ENCODE measurements at places on chromosomes 6 and 20.

DNA sequence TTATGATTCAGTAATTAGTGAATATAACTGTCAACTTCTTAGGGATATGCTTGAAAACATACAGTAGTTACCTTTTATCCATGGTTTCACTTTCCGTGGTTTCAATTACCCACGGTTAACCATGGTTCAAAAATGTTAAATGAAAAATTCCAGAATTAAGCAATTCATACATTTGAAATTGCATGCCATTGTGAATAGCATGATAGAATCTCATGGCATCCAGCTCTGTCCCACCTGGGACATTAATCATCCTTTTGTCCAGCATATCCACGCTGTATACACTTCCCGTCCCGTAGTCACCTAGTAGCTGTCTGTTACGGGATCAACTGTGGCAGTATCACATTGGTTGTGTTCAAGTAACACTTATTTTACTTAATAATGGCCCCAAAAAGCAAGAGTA is 781.7 kb upstream of the CITED2 start:
- DNase-seq: no peak

- DNase-seq: no peak
Observed at GRCh38 chr6:44162876-44163625, 4.4 kb downstream of the CAPN11 start.

DNA sequence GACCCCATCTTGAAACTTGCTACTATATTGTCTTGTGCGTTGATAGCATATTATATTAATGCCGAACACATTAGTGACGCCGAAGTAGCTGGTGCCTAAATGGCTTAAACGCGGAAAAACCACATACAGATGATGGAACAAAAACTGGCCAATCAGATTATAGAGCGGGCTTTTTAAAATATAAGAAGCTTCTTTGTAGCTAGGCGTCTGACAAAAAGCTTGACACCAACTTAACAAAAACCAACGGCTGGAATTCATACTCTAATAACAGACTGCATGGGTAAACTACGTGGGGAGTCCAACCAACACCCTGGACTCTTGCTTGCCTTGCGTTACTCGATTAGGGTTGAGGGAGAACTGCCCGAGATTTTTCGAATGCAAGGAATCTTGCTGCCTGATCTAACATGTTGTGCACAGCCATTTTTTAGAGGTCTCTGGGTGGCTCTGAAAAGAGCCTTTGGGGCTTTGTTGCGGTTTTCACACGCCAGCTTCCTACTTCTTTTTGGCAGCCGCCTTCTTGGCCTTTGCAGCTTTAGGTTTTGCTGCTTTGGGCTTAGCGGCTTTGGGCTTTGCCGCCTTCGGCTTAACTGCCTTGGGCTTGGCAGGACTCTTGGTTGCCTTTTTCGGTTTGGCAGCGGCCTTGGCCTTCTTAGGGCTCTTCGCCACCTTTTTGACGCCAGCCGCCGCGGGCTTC is 45.7 kb downstream of the OR2B2 start:
- no peak for DNase-seq

- no peak for DNase-seq
Observed at GRCh38 chr6:156699017-156699421, 78.2 kb upstream of the ARID1B start.

GRCh38 chr6:33252759-33253158 is 18.9 kb downstream of the VPS52 start:
- DNase-seq: no peak

- DNase-seq: no peak
Observed at GRCh38 chr20:48879612-48880245, 41.8 kb upstream of the ARFGEF2 start.

DNA sequence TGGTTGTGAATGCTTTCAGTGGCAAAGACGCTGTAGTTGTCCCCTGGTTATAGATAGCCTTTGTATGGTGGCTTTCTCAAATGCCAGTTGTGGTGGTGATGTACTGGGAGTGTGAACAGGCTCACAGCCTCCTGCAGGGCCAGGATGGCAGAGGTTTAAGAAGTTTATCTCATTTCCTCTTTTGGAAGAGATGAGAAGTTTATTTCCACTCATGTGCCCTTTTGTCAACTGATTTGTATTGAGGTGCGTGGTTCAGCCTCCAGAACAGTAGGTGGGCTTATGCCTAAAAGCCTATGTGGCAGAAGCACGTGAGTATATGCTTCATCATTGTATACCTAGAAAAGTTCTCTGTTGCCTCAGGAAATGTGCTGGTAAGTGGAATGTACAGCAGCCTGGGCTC is 13.7 kb upstream of the ZFP57 start:
- DNase-seq: no peak

DNA sequence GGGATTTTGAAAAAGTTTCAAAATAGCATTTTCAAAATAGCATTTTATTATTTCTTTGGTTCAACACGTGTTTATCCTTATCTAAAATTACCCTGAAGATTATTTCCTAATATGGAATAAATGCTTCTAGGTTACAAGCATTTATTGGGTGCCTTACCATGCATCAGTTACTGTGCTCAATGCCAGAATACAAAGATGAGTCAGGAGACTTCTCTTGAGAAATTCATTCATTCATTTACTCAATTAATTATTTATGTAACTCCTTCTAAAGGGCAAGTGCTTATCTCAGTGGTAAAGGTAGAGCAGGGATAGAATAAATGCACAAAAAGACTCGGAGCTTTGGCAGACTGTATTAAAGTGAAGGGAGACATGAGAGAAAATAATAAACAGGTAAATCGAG is 150.1 kb upstream of the PDE7B start:
- no peak for DNase-seq

GRCh38 chr20:46627234-46627633 is 24.0 kb downstream of the SLC13A3 start:
- DNase-seq: no peak

- no peak for DNase-seq
Observed at GRCh38 chr6:132972971-132973370, 158.6 kb downstream of the RPS12 start.

DNA sequence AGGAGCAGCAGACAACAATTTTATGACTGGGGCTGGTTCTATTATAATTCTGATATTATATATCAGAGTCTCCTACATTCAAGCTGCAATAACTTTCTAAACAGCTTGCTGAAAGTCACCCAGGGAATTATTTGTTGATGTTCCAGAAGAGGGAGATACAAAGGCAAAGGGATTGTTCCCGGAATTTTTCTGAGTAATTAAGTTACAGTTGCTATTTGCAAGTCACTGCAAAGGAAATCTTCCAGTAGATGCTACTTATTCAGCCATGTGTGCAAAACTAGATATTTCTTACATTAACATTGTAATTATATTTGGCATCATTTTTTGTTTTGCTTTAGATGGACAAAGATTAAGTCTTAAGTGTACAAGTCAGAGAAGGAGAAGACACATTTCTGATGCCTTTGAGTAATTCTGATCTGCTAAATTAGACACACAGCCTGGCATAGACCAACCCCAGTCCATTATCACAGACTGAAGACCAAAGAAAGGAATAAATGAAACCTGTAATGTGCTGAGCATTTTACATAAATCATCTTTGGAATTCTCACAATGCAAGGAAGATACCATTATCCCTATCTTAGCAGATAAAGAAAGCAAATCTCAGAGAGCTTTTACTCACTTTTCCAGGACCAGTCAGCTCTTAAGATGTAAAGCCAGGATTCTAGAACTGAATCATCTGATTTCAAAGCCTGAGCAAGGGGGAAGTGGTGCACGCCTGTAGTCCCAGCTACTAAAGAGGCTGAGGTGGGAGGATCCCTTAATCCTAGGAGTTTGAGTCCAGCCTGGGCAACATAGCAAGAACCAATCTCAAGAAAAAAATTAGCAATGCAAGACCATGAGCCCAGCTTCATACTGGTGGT is 62.6 kb upstream of the AKAP12 start:
- DNase-seq: no peak

GRCh38 chr6:125637207-125637606 is 112.2 kb upstream of the HEY2 start:
- no peak for DNase-seq

DNA sequence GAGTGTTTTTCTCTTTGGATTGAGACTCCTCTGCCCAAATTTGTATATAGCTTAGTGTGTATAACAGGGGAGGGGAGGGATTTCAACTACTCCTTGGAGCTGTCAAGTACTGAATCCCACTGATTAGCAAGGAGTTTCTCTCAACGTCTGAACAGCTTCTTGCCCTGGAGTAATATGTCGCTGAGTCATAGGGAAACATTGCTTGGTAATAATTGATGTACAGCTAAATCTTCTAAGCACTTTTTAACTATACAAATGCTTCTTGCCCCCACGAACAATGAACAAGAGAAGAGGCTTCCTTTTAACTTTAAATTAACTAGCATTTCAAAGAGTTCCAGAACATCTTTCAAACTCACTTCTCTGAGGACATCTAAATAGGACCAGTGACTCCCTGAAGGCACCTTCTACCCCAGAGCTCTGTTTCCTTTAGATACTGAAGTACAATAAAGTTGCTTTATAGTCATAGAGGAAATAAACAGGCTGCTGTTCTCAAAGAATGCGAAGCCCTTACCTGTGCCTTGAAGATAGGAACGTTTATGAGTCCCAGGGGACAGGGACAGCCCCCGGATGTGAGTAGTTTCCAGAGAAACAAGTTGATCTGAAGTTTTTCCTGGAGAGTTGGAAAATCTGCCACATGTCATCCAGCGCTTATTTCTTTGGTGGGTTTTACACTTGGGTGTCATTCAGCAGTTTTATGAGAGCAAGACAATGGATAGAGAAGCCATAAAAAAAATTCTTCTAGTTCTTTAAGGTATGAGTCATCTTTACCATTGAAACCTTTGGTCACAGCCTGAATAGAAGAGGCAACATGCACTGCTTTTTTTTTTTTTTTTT is 462.5 kb upstream of the BTBD3 start:
- no peak for DNase-seq

GRCh38 chr6:22632581-22633145 is 63.3 kb downstream of the HDGFL1 start:
- no peak for DNase-seq

DNA sequence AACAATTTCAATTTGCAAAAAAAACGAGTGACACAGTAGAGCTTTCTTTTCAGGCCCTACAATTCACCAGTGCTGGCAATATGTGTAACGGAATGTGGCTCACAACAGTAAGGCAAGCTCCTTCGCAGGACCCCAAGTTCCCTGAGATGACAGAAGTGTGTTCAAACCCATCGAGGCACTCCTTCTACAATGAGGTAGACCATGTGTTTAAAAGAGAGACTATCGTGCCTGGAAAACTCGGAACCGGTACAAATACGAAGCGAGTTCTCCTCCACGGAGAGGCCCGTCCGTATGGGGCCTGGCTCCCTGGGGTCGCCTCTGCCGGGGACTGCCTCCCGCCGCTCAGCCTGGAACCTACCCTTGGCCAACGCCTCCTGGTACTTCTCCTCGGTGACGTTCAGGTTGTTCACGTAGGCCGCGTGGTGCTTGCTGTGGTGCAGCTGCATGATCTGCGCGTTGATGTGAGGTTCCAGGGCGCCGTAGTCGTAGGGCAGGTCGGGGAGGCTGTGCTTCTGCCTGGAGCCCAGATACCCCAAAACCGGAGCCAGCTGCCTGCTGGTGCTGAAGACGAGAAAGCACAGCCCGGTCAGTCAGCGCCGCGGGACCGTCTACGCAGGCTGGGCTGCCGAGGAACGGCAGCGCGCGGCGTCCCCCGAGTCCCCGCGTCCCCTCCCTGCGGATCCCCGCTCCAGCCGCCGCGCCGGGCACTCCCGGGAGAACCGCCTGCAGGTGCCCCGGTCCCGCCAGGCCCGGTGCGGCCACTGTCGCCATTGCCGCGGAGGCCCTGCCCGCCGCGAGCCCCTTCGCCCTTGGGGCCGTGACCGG is 526 bp downstream of the SOD2 start:
- DNase-seq: no peak

DNA sequence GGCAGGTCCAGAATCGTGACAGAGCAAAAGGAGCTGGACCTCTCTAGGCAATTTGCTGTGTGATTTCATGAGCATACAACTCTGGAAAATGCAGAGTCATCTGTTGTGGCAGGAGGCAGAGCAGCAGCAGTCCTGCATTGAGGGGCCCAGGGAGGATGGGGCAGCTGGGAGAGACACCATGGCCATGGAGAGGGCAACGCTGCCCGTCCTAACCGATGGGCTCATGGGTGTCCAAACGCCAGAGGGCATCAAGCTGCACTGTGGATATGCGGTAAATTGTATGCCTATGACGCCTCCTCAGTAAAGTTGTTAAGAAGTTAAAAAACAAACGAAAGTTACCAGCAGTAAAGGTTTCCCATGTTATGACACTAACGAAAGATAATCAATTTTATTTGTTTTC is 42.2 kb upstream of the DACT2 start:
- no peak for DNase-seq
